ENCODE measurements at places on chromosomes 6 and 20.
A peak's percentile ranks its signal among the peaks of the same experiment; 100 is the strongest.

GRCh38 chr20:39986173-39986904, 702.7 kb downstream of the MAFB start:
- DNase-seq = no peak

- no peak for DNase-seq
Observed at GRCh38 chr6:95292011-95292410, 285.3 kb upstream of the MANEA start.

GRCh38 chr6:25431975-25432307, 152.8 kb downstream of the CARMIL1 start:
- no peak for DNase-seq

DNA sequence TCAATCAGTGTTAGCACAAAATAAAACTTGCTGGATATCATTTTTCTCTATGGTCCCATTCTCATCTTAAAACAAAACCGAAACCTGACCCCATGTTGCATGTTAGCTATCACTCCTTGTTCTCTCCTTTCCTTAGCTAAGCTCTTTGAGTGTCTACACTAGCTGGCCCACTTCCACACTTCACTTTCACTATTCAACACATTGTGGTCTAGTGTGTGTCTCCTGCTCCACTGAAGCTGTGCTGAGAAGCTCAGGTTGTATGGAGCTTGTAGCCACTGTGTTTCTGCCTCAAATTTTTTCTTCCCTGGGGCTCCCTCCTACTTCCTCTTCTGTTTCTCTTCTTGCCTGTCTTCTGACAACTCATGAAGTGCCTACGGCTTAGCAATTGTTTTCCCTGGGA, 223.0 kb downstream of the NKAIN2 start:
- DNase-seq = no peak

- no peak for DNase-seq
Observed at GRCh38 chr6:137570393-137570792, 76.2 kb upstream of the OLIG3 start.

GRCh38 chr6:156160007-156160794, 617.0 kb upstream of the ARID1B start:
- DNase-seq = no peak

DNA sequence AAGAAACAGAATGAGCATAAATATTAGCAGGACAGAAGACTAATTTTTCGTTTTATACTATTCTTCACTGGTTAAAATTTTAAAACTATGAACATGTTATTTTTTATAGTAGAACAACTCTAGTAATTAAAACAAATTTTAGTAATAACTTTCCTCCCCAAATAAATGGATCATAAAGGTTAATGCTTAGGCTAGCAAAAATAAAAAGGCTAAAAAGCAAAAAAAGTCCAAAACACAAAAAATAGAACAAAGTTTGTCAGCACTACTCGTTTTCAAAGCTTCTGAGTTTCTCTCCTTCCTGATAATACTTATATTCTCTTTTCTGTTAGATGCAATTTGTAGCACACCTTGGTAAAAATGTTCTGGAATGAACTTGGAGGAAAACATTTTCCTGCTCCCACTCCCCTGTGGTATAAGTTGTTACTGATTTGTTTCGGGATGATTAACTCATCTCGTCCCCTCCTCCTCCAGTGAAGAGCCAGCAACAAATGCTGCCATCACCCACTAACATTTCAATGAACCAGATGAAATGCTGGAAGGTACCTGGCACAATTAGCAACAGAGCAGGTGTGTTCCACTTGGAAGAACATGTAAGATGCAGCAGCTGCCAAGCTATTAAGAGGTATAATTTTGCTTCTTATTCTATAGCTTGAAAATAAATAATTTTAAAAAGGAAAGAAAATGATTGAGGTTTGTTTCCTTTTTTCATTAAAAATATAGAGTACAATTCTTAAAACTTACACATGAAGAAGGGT, 130.5 kb downstream of the MYB start:
- DNase-seq = no peak

DNA sequence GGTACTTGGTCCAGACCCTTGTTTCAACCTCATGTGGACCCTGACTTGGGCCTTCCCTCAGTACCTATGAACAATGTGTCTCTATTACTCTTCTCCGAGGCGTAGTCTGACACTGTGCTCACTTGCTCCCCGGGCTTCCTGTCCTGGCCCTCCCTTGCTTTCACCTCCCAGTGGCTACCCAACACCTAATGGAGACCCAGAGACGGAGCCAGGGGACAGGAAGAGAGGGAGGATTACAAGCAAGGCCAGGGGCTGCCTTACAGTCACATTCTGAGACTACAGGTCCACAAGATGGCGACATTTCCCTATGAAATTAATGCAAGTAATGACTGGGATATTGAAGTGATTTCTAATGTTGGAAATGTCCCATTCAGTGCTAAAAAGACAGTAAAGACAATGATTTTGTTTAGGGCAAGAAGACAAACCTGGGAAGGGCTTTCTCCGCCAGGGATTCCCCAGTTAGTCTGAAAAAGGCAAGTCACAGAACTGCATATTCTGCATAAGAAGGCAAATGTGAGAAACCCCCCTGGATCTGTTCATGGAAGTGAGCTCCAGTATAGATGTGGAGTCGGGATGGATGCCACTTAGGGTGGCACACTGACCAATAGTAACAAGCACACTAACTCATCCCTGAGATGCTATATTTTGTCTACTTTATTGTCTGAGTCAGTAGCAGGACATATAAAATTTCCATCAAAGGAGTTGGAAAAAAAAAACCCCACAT, 44.0 kb upstream of the ZBTB24 start:
- DNase-seq = peak; percentile 34

DNA sequence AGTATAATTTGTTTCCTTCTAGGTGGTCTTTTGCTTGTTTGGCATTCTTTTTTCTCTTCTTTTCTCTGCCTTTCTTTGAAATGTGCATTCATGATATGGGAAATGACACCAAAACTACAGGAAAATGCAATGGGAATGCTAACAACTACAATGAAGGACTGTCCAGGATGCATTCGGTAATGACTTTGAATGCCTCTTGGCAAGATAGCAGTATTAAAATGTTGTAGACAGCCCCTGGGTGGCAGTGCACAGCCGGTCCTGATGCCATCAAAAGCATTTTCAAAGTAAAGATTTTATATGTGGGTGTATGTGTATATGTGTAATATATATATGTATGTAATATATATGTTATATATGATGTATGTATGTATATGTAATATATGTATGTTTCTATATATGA, 218.8 kb upstream of the MMS22L start:
- DNase-seq = no peak

DNA sequence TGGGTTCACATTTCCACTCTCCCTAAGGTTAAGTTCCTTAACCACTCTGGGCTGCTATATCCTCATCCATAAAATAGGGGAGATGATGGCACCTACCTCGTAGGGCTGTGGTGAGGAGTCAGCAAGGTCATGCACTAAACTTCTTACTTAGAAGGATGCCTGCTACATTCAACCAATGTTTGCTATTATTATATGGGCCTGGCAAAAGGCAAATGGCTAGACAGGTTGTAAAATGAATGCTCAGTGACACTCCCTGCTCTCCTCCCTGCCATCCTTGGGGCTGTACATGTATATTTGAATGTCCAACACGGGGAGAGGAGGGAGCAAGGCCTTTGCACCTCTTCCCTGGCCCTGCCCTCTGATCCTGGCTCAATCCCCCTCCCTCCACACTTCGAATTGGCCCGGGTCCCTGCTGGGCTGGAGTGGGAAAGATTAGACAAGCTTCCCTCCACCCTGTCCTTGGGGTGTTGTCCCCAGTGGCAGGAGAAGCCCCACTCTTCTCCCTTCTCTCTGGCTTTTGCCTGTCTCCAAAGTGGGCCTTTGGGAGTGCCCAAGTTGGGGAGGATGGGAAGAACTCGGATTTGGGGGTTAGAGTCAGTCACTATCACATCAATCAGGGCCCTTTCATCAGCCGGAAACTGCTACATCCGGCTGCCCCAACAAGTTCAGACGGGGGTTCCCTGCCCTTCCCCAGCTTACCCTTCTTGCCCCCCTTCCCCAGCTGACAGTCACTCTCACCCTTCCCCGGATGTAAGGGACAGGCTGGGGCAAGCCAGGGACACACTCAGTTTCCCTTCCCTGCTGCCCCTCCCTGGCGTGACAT, 36.3 kb upstream of the VEGFA start:
- peak; percentile 34 for DNase-seq

DNA sequence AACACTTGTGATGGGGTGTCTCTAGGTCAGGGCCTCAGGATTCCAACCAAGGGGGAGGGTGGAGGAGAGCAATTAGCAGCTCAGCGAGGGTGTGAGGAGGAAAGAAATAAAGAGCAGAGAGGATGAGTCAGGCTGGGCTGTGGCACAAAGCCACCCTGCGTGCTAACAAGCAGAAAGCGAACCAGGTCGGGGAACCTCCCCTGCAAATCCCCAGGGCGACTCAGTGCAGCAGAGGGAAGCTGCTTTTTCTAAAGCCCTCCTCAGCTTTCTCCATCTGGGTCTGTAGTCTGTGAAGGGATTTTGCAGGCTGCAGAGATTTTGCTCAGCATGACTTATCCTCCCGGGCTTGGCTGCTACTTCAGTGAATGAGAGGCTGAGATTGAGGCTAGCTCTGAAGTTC, 6.6 kb upstream of the SPO11 start:
- DNase-seq = no peak

GRCh38 chr6:47235964-47236760, 73.5 kb downstream of the TNFRSF21 start:
- no peak for DNase-seq

- DNase-seq = no peak
Observed at GRCh38 chr6:44563397-44563796, 175.9 kb downstream of the CDC5L start.

GRCh38 chr20:53101992-53102760, 130.0 kb downstream of the TSHZ2 start:
- no peak for DNase-seq

- DNase-seq = no peak
Observed at GRCh38 chr6:47967843-47968242, 143.2 kb downstream of the PTCHD4 start.

- no peak for DNase-seq
Observed at GRCh38 chr20:1322511-1323245, 6.3 kb downstream of the SDCBP2 start.

- DNase-seq = no peak
Observed at GRCh38 chr6:142694054-142694453, 250.9 kb downstream of the HIVEP2 start.

- DNase-seq = peak; percentile 40
Observed at GRCh38 chr6:135087803-135088202, 33.2 kb upstream of the HBS1L start.

- DNase-seq = no peak
Observed at GRCh38 chr20:63351811-63352591, 9.1 kb downstream of the CHRNA4 start.

DNA sequence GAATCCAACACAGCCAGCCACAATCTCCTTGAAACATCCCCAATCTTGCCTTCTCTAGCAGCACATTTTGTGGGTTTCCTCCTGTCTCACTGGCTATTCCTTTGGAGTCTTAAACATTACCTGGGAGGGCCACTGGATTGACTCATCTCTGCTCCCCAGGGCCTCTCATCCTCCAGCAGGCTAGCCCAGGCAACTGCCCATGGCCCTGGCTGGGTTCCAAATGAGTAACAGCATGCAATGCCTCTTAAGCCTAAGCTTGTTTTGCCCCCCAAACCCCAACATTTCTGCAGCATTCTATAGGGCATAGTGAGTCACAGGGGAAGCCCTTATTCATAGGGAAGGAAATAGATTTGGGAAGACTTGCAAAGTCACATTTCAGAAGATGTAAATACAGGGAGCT, 204.9 kb downstream of the FOXA2 start:
- no peak for DNase-seq

DNA sequence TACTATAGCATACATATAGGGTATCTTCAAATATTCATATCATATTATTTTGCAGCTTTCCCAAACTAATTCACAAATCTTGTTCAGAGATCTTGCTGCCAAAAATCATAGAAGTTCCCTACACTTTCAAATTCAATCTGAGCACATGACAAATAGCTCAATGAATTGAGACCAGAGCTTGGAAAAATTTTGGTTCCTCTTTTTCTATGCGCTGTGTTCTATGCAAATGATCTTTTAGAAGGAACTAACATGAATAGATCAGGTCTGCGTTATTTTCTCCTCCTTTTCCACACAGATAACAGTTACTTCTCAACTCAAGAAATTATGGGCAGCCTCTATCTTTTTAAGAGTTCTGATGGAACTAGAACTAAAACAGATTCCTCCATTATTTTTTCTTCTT, 316.3 kb downstream of the ARHGAP18 start:
- no peak for DNase-seq

- DNase-seq = no peak
Observed at GRCh38 chr6:15249371-15250019, 3.6 kb downstream of the JARID2 start.

DNA sequence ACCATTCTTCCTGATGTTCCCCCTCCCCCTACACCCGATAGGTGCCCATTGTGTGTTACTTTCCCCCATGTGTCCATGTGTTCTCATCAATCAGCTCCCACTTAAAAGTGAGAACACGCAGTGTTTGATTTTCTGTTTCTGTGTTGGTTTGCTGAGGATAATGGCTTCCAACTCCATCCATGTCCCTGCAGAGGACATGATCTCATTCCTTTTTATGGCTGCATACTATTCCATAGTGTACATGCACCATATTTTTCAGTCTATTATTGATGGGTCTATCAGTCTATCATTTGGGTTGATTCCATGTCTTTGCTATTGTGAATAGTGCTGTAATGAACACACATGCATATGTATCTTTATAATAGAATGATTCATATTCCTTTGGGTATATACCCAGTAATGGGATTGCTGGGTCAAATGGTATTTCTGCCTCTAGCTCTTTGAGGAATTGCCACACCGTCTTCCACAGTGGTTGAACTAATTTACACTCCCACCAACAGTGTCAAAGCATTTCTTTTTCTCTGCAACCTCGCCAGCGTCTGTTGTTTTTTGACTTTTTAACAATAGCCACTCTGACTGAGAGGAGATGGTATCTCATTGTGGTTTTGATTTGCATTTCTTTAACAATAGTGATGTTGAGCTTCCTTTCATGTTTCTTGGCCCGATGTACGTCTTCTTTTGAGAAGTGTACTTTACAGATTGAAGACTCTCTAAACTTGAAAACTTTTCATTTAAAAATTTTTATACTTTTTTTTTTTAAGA, 41.0 kb upstream of the GCNT2 start:
- DNase-seq = no peak

Data from stimulated activated CD4-positive, alpha-beta T cell treated with anti-CD3 and anti-CD28 coated beads, Interleukin-1b, Interleukin-23, amount 100 ng/mL, for 48 hours (primary cell).